ENCODE measurements at places on chromosomes 2 and 18.
A peak's percentile ranks its signal among the peaks of the same experiment; 100 is the strongest.

GRCh38 chr18:33960417-33960816 lies 264.3 kb downstream of the NOL4 start:
- DNase-seq = no peak

- peak; percentile 85 for DNase-seq
Measured at GRCh38 chr2:168639441-168639898, 163.0 kb upstream of the NOSTRIN start.

DNA sequence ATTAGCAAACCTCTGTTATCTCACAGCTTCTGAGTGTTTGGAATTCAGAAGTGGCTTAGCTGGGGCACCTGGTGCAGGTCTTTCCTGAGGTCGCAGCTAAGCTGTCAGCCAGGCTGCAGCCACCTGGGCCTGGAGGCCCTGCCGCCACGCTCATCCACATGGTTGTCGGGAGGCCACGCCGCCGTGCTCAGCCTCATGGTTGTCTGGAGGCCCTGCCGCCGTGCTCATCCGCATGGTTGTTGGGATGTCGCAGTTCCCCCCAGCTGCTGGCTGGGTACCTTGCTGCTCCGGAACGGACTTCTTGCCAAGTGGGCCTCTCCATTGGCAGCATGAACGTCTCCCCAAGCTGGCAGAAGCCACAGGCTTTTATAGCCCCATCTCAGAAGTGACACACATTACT lies 24.3 kb upstream of the MPPE1 start:
- DNase-seq = no peak

- DNase-seq = peak; percentile 2
Measured at GRCh38 chr2:58289029-58289428, 47.9 kb upstream of the FANCL start.

DNA sequence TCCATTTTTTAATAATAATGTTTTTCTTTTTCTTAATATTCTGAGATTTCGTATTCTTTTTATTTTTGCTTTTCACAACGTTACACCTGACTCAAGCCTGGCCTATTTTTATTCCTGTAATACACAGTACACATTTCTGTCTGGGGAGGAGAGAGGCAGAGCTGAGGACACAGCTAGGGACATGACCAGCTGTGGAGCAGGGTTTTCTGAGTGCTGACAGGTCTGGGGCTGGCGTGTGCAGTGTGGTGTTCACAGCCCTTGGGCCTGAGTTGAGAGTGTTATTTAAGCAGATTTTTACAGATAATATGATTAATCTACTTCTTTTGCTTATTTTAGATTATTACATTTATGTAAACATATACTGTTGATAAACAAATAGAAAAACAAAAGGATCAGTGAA lies 55.9 kb downstream of the ZAP70 start:
- DNase-seq = no peak

DNA sequence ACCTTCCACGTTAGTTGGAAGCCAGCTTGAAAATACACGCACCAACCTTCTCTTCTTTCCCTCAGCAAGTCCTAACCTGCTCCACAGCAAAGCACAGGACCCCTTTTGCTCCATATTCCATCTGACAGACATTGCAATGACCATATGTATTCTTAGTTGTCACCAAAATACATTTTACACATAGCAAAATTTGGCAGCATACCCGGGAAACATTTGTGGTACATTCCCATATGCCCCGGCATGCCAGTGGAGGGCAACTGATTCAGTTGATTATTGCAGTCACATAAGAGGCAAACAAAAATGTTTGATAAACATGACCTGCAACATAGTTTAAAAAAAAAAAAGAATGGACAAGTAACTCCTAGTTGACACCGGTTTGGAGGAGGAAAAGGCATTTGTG lies 202.1 kb upstream of the UBE2E3 start:
- no peak for DNase-seq

GRCh38 chr18:78649421-78649820 lies 330.2 kb upstream of the SALL3 start:
- no peak for DNase-seq

- DNase-seq = peak; percentile 76
Measured at GRCh38 chr2:72214429-72215143, 66.9 kb upstream of the CYP26B1 start.

- DNase-seq = no peak
Measured at GRCh38 chr2:230589497-230590015, 123.1 kb upstream of the CAB39 start.

- peak; percentile 67 for DNase-seq
Measured at GRCh38 chr2:21657445-21657844, 533.7 kb downstream of the TDRD15 start.

GRCh38 chr2:222298311-222299150 lies at the start of gene PAX3:
TSS of gene PAX3 (minus strand) at chr2:222298998. CDS start at chr2:222298615, 383 bp downstream.
- DNase-seq = no peak

- DNase-seq = no peak
Measured at GRCh38 chr2:18154259-18154658, 275.8 kb downstream of the KCNS3 start.

GRCh38 chr2:69926849-69927515 lies 12.1 kb downstream of the MXD1 start:
- DNase-seq = peak; percentile 45

DNA sequence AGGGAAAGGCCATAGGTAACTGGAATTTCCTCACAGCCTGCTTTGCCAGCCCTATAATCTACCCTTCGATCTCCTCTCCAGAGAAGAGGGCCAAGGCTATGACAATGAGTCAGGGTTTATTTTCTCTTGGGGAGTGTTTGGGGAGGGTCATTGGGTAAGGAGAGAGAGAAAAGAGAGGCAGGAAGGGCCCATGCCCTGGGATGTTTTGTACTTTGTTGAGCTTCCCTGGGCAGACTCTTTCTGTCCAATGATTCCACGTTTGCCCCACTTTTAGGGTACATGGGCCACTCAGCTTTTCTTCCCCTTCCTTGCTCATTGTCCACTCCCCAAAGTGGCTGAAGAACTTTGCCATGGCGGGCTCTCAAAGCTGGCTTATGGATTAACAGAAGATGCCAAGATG lies 224.2 kb downstream of the ALK start:
- no peak for DNase-seq

GRCh38 chr2:99101697-99102096 lies 39.8 kb upstream of the C2orf15 start:
- peak; percentile 3 for DNase-seq

Data from IMR-90 (cell line).